T-helper 17 cell (primary cell): ENCODE measurements at places on chromosomes 1 and 21.

GRCh38 chr1:89901957-89902669 is 81.3 kb downstream of the LRRC8D start:
- DNase-seq, result no peak

DNA sequence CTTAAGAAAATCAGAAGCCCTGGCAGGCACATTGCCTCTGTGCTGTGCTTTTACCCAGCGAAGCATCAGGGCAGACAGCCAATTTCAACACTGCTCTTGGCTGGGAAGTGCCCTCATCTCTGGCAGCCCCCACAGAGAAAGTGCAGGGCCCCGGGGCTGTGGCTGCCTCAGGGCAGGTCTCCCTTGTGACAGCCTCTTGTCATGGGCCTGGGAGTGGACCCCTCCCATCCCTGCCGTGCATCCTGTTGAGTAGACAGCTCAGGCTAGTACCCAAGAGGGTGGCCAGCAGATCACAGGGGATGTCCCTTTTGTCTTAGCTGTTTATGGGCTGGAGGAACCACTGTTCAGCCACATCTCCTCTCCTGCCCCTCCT is 23.3 kb downstream of the TTC34 start:
- DNase-seq, result no peak

GRCh38 chr1:214439352-214440119 is 111.9 kb downstream of the PTPN14 start:
- no peak for DNase-seq

DNA sequence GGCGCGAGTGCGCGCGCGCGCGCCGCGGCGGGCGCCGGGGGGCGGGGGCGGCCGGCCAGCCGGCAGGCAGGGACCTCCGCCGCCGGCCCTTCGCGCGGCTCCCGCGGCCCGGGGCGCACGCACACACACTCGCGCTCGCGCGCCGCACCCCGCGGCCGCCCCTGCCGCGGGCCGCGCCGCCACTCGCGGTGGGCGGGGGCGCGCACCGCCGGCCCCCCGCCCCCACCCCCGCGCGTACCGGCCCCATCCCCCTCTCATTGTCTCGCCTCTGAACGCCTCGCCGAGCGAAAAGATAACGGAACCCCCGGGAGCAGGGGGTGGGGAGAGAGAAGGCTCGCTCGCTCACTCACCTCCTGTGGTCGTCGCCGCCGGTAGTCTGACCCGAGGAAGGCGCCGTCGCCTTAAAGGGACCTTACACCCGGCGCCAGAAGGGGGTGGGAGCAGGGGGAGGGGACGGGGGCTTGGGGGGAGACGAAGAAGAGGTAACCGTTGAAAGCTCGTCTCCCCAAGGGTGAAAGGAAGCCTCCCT is 428 bp downstream of the POGZ start:
- peak; percentile 45 for DNase-seq

- DNase-seq, result no peak
These were observed 236.4 kb downstream of the USP25 start for GRCh38 chr21:15966231-15966630.

GRCh38 chr1:175737451-175737850 is 5.9 kb downstream of the TNR start:
- no peak for DNase-seq

- DNase-seq, result no peak
These were observed 35.5 kb downstream of the SLC26A9 start for GRCh38 chr1:205907794-205908193.

GRCh38 chr1:151944857-151945575 is 35.7 kb upstream of the THEM4 start:
- DNase-seq, result no peak

- peak; percentile 61 for DNase-seq
These were observed 3.6 kb upstream of the SETDB1 start for GRCh38 chr1:150922519-150922975.

- DNase-seq, result no peak
These were observed 24.2 kb downstream of the PCAT6 start for GRCh38 chr1:202834771-202835547.

GRCh38 chr1:29055160-29055559 is 68.5 kb downstream of the TMEM200B start:
- DNase-seq, result no peak

- no peak for DNase-seq
These were observed 95.6 kb upstream of the JUN start for GRCh38 chr1:58879464-58879863.
